ENCODE measurements at places on chromosomes 1 and 21.

DNA sequence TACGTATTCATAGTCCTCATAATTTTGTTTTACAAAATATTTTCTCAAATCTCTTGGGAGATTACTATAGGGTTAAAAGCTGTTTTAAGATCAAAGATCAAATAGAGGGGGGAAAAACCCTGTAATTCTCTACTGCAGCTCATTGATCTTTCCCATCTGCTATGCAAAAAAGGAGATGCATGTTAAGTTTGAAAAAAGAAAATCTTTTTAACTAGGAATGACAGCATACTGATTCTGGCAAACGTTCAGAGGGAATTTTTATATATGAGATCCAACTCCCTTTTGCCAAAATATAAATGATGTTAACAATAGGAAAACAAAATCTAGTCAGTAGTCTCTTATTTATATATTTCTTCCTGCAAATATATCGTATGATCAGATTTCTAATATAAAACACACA is 69.1 kb downstream of the SMYD3 start:
- DNase-seq = no peak

GRCh38 chr1:151853411-151853943 is at the start of gene THEM5:
Gene THEM5 (minus strand): TSS chr1:151853712. CDS start chr1:151853565, 147 bp downstream.
- DNase-seq = no peak

DNA sequence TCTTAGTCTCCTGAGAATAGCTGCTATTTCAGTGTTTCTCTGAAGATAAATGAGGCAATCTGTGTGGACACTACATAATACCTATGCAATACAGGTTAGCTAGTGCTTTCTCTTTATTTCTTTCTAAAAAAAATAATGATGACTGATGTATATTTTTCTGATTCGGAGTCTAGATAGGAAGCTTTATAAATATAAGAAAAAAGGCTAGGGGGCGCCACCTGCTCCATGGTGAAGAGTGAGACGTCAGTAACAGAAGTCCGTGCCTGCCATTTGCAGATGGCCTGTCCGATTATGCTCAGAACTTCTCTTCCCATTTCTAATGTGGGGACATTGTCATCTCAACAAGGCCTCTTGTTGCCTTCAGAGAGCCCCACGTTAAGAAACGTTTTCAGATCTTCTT is 26.4 kb downstream of the QSOX1 start:
- no peak for DNase-seq

DNA sequence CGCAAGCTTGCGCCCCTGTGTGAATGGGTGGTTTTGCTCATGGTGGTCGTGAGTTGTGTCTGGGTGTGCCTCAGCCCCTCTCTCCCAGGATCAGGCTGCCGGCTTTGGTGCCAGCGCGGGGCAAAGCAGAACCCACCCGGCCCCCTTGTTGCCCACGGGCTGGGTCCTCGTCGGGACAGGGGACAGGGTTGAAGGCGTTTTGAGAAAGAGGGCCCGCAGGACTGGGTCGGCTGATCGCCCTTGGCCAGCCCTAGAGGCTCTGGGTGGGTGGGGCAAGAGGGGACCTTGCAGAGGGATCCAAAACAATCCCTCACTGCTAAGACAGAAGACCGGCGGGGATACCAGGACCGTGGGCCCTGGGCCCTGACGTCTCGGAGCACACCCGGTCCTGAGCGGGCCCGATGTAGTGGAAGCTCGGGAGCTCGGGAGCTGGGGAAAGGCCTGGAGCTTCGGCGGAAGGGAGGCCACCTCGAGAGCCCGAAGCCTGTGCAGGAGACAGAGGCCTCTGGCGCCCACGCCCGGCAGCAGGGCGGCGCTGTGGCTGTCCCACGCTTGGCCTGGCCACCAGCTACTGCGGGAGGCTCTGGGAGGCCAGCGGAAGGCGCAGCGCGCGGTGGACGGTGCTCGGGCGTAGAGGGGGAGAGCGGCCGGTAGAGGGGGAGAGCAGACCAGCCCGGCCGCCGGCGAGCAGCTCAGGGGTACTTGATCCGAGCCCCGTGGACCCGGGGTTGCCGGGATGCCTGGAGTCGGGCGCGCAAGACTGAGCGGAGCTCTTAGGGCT is 2.8 kb upstream of the ZNF678 start:
- DNase-seq = no peak

GRCh38 chr21:33042812-33043211 is 17.1 kb downstream of the OLIG2 start:
- DNase-seq = no peak

DNA sequence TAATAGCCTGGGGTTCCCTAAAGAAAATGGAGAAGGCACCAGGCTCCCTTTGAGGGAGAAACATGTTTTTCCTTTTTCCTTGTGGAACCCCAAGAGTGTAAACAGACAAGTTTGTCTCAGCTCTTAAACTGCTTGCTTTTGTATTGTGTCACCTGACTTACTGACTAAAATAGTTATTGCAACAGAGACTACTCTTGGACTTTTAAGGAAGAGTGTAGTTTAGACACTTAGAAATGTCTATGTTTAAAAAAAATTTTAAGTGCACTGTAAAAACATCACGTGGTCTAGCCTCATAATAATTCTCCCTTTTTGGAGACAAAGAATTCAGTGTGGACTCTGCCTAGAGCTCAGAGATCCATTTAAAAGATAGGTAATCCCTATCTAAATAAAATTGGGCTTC is 141.1 kb downstream of the TRIM33 start:
- DNase-seq = no peak

- no peak for DNase-seq
Observed at GRCh38 chr21:15431053-15431452, 298.7 kb upstream of the USP25 start.
